ENCODE measurements at places on chromosomes 12 and 14.

GRCh38 chr12:89936631-89937030 lies 228.0 kb upstream of the ATP2B1 start:
- no peak for DNase-seq

GRCh38 chr12:121543786-121544185 lies 37.0 kb downstream of the KDM2B start:
- DNase-seq = no peak

GRCh38 chr12:3980504-3981272 lies 107.5 kb upstream of the PARP11 start:
- DNase-seq = no peak

DNA sequence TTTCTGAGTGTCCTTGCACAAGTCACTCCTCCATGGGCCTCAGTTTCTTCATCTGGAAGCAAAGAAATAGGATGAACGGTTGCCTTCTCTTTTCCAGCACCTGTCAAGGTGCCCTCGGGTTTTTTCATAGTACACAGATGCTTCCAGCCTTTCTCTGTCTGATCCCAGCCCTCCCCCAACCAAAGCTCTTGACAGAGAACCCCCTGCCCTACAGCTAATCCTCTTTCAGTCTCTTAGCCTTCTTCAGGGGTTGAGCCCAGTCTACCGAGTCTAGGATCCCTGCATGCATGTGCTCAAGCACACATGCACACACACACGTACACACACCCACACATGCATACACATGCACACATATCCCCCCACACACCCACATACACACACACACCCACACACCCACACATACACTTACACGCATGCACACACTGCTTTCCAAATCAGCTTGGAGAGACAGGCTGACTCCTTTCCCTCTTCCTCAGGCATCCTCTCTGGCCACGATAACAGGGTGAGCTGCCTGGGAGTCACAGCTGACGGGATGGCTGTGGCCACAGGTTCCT lies 4.7 kb downstream of the CDCA3 start:
- DNase-seq = no peak

- no peak for DNase-seq
Observed at GRCh38 chr12:24487606-24488005, 461.3 kb downstream of the BCAT1 start.

- DNase-seq = peak; percentile 58
Observed at GRCh38 chr12:111404362-111405148, 1.2 kb upstream of the SH2B3 start.

GRCh38 chr14:20341646-20342045 lies 1.8 kb upstream of the PARP2 start:
- no peak for DNase-seq

DNA sequence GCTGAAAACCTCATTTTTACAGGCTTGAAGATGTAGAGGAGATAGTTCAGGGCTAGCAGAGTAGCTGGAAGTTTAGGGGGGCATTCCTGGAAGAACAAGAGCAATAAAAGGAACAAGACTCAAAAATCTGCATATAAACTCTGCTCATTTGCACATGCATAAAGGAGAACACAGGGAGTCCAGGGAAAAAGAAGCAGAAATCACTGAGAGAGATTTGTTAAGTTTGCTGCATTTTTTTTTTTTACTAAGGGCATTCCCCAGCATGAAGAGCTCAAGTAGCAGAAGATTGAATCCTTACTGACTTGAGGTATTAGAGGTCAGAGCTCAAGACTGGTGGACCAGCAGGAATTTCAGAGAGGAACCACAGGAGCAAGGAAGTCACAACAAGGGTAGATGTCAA lies 28.2 kb upstream of the BCL11B start:
- DNase-seq = no peak

DNA sequence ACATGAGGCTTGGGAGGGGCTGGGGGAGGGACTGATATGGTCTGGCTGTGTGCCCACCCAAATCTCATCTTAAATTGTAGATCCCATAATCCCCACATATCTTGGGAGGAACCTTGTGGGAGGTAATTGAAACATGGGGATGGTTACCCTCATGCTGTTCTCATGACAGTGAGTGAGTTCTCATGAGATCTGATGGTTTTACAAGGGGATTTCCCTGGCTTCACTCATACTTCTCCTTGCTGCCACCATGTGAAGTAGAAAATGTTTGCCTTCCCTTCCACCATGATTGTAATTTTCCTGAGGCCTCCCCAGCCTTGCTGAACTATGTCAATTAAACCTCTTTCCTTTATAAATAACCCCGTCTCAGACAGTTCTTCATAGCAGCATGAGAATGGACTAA lies 362.9 kb downstream of the PCNX1 start:
- DNase-seq = no peak

GRCh38 chr12:62860020-62860419 lies 74.9 kb downstream of the PPM1H start:
- DNase-seq = no peak

DNA sequence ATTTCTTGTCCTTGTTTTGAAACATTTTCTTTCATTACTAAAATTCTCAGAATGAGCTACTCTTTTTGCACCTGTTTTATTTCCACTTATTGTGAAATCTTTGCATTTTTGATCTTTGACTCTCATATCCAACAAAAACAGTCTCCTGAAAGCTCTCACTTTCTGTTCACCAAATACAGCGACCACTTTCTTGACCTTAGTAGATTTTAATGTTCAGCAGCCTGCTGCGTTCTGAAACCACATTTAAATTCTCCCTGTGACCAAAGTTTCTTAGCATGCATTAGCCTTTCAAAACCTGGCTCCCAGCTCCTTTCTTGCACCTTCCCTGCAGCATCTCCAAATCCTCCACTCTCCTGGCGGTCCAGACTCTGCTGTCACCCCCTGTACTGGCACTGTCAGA lies 404.4 kb upstream of the PDE3A start:
- DNase-seq = no peak

GRCh38 chr12:1502379-1502720 lies 92.0 kb downstream of the FBXL14 start:
- DNase-seq = no peak

DNA sequence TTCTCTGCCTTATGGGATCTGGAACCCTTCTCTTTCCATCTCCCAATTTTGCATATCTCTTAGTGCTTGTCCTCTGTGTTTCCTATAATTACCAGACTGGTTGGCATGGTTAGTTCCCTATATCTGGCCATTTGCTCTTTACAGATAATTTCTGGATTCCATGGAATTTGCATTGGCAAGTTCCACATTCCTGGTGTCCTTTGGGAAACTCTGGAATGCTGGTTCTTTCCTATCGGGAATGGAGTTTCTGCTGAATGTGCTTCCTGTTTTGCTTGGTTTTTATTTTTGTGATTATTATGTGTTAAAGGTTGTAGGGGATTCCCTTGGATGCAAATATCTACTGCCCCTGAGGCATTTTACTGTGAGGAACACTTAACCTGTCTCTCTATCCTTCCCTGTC lies 193.0 kb upstream of the BTG1 start:
- no peak for DNase-seq

DNA sequence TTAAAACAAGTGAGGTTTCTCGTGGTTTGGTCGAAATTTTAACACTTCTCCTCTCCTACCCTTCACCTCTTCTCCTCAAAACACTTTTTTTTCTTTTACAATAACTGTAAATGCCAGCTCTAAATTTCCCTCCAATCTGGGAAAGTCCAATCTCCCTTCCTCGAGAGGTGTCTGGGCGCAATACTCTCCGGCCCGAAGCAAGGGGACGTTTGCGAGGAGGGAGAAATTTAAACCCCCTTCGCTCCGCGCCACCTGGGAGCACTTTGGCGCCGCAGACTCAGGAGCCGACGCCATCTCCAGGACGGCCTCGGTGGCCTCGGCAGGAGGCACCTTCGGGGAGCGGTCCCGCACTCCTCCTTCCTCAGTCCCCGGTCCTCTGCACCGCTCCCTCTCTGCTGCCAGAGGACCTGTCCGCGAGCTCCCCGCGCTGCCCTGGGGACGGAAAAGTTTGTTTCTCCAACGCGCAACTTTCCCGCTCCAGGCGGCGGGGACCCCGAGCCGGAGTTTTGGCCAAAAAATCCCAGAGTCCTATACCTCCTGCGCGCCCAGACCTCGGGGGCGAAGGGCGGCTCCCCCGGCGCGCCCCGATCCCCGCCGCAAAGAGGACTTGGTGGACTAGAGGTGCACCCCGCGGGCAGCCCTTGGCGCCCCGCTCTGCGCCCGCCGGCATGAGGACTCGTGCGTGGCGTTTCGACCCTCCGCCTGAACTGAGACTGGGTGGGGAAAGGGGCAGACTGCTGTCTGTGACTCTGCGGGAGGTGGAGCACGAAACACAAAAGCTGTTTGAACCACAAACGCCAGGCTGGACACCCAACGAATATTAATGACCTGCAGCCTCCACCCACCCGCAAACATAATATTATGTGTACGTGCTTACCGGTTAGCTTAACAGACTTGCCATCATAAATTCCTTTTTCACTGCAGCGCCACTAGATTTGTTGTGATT lies 95.2 kb upstream of the HMGA2 start:
- DNase-seq = peak; percentile 61

DNA sequence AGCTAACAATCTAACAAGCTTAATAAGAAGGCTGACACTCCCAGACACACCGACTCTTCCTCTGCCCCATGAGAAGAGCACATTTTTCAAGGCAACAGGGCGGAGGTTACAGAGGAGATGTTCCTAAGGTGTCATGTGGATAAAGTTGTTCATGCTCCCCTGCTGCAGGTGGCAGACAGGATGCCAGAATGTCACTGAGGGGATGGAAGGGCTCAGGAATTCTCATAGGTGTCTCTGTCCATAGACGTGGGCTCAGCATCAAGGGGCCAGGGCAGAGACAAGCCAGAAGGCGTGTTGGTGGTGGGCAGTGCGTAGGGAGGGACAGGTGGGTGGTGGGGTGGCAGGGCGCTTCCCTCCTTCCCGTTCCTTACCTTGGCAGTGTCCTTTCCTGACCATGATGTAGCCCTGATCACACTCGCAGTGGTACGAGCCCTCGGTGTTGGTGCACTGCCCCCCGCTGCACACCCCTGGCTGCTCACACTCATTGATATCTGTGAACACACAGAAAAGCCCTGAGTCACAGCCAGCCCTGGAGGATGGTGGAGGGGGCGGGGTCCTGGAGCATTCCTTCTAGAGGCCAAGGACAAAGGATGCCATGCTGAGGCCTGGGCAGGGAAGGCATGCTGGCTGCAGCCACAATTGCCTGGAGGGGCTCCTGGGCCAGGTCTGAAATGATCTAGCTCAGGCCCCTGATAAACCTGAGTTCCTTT lies 23.0 kb downstream of the ISCA2 start:
- DNase-seq = peak; percentile 50

GRCh38 chr12:71708658-71709057 lies 22.8 kb downstream of the TMEM19 start:
- no peak for DNase-seq

- DNase-seq = no peak
Observed at GRCh38 chr12:107447336-107447735, 238.3 kb upstream of the PWP1 start.

DNA sequence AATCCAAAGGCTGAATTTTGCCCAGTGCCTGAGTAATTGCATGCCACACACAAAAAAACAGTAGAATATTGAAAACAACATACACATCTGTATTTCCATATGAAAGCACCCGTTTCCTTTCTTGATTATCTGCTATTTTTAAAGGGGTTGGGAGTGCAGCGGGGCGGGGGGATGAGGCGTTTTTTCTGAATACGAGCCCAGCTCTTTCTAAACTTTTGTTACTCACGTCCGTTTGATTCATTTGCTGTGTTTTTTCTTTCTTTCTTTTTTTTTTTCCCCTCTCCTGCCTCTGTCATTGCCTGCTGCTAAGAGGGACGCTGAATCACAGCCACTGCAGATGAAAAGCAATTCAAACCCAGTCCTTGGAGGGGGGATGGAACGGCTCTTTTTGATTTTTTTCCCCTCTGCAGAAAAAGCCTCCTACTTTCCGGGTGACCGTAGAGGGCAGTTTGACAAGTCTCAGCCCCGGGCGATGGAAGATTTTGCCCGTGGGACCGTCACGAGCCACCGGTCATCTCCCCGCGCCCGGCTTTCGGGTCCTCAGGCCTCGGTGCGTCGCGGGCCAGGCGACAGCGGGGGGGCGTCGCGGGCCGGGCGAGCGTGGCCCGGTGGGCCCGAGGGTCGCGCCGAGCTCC lies 572 bp upstream of the RASSF8 start:
- DNase-seq = no peak

DNA sequence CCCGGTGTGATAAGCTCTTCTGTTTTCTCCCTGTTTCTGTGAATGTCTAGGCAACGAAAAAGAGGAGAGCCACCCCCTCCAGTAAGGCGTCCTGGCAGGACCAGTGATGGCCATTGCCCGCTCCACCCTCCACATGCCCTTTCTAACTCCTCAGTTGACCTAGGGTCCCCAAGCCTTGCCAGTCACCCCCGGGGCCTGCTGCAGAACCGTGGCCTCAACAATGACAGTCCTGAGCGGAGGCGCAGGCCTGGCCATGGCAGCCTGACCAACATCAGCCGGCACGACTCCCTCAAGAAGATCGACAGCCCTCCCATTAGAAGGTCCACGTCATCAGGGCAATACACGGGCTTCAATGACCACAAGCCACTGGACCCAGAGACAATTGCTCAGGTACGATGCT lies 94.3 kb downstream of the KICS2 start:
- no peak for DNase-seq

GRCh38 chr14:81157431-81157830 lies 63.3 kb downstream of the GTF2A1 start:
- no peak for DNase-seq

DNA sequence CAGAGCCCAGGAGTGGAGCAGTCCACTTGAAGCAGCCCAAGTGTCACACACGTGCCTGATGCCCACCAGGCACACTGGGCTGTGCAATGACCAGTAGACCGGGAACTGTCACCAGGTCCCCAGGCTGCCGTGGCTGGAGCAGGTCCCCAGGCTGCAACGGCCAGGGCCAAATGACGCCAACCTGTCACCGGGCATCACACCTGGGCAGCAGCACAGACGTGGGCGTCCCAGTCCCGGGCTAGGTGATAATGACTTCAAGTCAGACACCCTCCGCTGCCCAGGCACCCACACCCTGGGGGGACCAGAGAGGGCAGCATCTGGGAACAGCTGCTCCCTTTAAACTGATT lies 30.6 kb upstream of the MMP17 start:
- no peak for DNase-seq

- DNase-seq = no peak
Observed at GRCh38 chr14:56891226-56891625, 80.9 kb upstream of the OTX2 start.

DNA sequence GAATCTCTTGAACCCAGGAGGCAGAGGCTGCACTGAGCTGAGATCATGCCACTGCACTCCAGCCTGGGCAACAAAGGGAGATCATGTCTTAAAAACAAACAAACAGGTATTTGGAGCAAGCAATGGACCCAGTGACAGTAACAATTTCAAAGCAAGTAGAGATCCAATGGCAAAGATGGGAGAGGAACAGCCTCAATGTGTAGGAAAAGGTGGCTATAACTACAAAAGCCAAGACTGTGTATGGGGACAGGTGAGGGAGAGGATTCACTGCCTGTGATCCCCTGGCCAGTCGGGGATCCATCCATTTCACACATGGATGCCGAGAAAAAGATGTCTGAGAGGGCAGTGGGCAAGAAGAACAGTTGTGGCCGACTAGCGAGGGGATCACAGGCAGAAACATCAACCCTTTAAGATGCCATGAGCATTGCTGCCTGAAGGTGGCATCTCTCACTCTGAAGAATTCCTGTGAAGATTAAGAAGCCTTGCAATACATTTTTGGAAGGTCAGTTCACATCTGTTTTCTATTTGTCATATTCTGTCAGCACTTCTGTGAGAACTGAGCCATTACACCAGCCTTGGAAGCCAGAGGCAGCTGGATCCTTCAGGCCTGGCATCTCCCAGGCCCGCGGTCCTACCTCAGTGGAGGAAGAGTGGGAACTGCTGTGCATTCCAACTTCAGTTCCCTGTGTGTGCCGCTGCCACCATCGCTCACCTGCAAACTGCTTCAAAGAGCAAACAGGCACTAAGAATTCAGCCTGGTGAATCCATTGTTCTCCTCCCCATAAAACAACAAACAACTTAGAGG lies 54.5 kb upstream of the FRS2 start:
- DNase-seq = peak; percentile 20

GRCh38 chr12:1205512-1206060 lies 214.6 kb downstream of the ERC1 start:
- no peak for DNase-seq
